ENCODE measurements at places on chromosomes 6 and 20.

GRCh38 chr6:145031962-145032361 lies 703.4 kb downstream of the EPM2A start:
- no peak for DNase-seq

DNA sequence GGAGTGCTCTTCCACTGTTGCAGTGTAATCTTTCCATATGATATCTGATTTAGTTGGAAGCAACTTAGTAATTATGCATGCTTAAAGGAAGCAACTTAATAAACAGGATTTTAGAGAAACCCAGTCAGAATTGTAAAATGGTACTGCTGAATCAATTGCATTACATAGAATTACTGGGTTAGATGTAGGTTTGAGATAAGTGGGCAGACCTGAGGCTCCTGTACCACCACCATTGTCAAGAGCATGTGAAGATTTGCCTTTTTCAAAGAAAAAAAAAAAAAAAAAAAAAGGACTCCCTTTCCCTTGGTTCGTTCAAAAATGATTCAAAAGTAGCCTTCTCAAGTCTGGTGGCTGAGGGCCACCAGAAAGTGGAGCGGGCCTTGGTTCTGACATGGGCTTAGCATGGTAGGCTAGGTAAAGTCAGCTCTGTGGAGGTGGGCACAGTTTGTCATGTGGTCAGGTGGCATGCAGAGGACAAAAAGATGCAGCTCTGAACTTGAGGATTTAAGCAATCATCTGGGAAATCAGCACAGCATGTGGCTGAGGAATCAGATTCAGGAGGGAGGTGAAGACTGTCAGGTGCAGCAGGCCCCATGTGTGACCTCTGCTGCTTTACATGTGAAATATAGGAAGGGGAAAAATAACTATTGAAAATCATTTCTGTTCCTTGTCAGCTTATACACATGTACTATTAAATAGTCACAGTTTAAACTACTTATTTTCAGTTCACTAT lies 32.4 kb downstream of the ARID1B start:
- DNase-seq: no peak

DNA sequence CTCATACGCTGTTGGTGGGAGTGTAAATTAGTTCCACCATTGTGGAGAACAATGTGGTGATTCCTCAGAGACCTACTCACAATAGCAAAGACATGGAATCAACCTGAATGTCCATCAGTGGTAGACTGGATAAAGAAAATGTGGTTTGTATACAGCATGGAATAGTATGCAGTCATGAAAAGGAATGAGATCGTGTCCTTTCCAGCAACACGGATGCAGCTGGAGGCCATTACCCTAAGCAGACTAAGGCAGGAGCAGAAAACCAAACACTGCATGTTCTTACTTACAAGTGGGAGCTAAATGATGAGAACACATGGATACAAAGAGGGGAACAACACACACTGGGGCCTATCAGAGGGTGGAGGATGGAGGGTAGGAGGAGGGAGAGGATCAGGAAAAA lies 54.6 kb downstream of the SYNJ2 start:
- DNase-seq: no peak

- DNase-seq: no peak
Measured at GRCh38 chr20:53679597-53680309, 86.1 kb upstream of the ZNF217 start.

GRCh38 chr6:111377558-111378120 lies 105.4 kb downstream of the REV3L start:
- DNase-seq: no peak

DNA sequence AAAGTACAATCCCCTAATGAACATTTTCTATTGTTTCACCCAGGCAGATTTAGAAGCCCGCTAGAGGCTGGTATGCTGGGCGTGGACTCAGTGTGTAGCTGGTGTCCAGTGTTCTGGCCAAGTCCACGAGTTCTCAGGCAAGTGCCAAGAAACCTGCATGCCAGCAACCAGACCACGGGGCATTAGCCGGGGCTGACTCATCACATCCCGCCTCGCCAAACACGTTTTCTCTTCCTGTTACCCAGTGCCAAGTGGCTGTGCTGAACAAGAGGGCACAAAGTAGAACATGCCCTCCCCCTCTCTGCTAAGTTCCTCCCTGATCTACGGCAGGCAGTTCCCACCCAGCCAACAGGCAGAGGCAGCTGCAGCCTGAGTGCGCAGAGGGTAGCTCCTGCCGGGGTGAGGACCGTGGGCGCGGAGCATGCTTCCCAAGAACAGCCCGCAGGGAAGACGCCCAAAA lies 29.6 kb downstream of the RAMACL start:
- DNase-seq: no peak

GRCh38 chr6:5412017-5412416 lies 150.7 kb downstream of the FARS2 start:
- no peak for DNase-seq

GRCh38 chr20:45518282-45518681 lies 2.9 kb upstream of the SPINT3 start:
- DNase-seq: no peak

- peak; percentile 28 for DNase-seq
Measured at GRCh38 chr6:41039060-41039998, at the start of gene UNC5CL. Gene UNC5CL, minus strand, starts transcription at chr6:41039221. Its CDS starts 4,147 bp downstream, at chr6:41035074.

- no peak for DNase-seq
Measured at GRCh38 chr6:126039284-126039683, 52.9 kb downstream of the TRMT11 start.

DNA sequence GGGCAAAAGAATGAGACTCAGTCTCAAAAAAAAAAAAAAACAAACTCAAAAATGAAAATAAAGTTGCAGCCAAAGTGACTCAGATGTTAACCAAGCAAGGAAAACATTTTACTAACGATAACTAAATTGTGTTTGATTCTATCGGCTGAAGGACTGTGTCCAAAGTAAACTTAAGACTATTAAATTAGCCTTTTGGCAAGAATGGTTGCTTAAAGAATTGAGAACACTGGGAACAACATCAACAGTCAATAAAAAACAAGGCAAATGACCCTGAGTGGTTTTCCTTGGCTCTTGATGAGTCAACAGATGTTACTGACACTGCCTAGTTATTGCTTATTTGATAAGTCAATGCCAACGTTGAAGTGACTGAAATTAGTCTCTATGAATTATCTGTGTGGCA lies 36.7 kb downstream of the POU3F2 start:
- no peak for DNase-seq

GRCh38 chr20:5933802-5934436 lies 16.4 kb downstream of the TRMT6 start:
- DNase-seq: no peak

GRCh38 chr6:155216312-155217046 lies 47.3 kb upstream of the CLDN20 start:
- DNase-seq: no peak

GRCh38 chr6:105474234-105474633 lies 71.4 kb upstream of the PREP start:
- DNase-seq: no peak

DNA sequence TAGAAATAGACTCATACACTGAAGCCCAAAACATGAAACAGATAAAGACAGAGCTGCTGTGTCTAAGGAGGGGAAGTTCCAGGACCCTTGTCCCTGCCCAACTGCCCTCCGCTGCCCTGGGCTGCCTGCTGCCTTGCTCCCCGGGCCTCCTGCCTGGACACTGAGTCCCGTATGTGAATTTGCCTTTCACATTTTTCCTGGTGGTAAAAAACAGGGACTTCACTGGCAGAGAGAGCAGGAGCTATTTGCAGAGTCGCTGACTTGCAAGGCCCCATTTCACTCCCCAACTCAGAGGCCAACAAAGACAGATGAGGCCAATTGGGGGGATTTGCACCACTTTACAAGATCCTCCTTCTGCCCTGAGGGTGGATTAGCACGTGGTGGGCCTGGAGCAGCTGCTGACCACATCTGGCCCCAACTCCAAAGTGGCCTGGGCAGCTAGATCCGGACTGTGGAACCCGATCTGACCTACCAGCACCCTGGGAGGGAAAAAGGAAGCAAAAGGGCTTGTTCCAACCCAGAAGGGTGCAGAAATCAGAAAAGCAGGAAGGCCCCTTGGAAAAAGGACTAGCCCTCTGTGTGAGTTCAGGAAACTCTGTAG lies 61.4 kb downstream of the NOL4L start:
- DNase-seq: no peak

DNA sequence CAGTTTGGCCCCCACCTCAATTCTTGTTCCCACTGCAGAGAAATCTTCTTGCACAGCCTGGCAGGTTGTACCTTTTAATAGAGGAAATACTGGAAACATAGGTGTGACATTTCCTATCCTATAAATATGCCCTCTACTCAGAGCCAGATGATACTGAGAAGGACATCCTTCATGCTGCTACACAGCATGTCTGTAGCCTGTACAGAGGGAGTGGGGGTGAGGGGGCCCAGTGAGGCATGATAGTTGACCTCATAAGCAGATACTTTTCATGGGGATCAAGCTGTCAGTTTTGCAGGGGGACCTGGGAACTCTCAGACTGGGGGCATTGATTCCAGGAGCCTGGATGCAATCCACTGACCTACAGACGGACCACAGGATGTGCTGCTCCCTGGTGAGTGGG lies 96.2 kb upstream of the TOP1 start:
- DNase-seq: no peak

GRCh38 chr6:27839626-27840475 lies 72.3 kb downstream of the OR2B2 start:
- no peak for DNase-seq

DNA sequence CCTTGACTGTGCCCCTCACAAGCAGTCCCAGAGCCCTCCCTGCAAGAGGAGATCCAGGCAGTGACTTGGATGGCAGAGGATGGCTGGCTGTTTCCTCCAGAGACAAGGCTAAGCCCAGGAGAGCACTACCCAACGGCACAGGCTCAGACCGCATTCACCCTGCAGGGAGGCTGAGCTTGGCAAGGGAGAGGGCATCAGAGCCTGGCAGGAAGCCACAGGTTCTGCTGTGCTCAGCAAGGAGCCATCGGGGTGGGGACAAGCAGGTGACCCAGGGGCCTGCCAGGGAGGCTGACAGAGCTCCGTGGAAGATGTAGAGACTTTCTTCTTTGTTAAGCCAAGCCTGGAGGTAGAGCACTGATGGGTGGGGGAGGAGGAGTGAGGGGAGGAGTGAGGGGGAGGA lies 159.2 kb upstream of the CST7 start:
- no peak for DNase-seq

- DNase-seq: no peak
Measured at GRCh38 chr6:156627524-156627923, 149.7 kb upstream of the ARID1B start.

GRCh38 chr20:64091770-64092169 lies 7.6 kb upstream of the LKAAEAR1 start:
- DNase-seq: no peak

DNA sequence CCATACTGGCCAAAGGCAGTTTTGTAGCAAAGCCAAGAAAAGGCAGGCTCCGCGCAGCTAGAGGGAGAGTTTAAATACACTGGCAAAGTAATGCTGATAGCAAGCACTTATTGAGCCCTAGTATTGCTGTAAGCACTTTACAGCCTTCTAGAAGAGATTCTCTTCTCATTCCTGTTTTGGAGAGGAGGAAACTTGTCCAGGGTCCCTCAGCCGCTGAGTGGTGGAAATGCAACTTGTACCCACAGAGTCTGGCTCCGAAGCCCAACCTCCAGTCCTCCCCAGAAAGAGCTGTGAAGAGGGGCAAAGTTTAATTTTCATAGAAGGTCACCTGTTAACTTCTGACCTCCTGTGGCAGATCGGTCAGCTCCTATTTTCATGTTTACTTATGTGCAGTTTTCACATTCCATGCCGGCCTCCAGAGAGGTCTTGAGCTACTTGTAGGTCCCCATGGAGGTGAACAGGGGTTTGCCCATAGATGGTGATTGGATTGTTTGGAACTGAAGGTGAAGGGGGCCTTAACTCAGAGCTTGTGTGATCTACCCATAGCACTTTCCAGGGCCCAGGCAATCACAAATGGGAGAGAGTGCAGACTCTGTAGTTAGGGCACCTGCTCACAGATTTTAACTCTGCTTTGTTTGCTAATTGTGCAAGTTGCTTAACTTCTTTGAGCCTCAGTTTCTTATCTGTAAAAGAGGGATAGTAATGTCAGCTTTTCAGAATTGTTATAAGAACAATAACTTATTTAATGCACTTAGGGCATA lies 70.7 kb downstream of the LYRM2 start:
- DNase-seq: no peak

GRCh38 chr6:35451354-35452182 lies 570 bp upstream of the FANCE start:
- no peak for DNase-seq

GRCh38 chr20:34511891-34512265 lies 4.3 kb upstream of the DYNLRB1 start:
- DNase-seq: no peak

DNA sequence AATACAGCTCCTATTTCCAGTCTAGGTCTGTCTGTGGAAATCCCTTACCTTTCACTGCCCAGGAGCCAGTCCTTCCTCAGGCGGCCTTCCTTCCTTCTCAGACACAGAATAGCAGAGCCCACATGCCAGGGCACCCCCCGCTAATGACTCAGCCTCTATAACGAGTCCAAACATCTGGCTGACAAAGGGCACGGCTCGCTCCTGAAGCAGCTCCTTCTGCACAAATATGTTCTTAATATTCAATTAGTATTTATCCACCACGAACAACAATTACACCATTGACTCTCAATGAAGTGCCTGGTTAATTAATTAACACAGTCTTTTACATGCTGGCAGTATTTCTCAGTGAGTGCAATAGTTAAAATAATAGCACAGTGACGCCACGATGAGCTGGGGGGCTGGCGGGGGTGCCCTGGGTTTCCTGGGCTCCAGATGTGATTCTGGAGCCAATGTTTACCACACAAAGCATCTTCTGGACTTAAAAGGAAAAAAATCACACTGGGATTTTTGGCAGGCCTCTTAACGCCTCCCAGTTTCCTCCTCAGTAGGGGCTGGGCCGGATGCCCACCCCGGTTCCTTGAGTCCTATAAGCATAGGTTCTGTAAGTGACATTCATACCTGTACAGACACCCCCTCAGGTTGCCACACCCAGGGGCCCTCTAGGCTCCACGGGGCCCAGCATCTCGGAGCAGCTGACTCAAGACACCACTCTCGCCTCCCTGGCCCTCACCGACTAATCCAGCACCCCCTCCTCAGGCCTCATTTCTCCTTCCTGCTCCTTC lies 158.6 kb upstream of the MLN start:
- DNase-seq: no peak

GRCh38 chr6:36916126-36916525 lies 30.4 kb downstream of the C6orf89 start:
- DNase-seq: no peak

DNA sequence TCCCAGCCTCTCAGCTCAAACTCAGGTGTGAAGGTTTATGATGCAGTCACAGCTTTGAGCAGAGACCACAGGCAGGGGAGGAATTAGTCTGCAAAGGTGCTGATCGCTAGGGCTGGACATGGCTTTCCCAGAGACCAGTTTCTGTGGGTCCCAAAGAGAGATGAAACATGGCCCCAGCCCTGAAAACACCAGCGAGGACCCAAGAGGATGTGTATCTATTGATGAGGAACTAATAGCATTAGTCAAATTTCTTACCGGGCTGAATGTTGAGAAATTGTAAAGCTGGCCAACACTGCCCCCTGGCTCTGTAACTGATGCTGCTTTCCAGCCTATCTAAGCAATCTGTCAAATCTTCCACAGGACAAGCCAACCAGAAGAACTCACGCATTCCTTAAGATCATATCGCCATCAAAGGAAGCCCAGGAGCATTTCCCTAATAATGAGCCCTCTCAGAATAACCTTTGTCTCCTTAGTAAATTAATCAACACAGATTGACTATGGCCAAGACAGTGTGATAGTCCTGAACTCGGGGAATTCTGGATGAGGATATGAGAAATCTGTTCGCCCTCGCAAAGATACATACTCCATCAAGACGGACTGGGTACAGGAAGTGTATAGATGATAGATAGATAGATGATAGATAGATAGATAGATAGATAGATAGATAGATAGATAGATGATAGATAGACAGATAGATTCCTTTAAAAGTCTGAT lies 7.8 kb upstream of the ACSS1 start:
- DNase-seq: peak; percentile 41

GRCh38 chr6:124659427-124659826 lies 302.8 kb upstream of the RNF217 start:
- DNase-seq: no peak
